ENCODE measurements at places on chromosomes 7 and 10.
A peak's percentile ranks its signal among the peaks of the same experiment; 100 is the strongest.

DNA sequence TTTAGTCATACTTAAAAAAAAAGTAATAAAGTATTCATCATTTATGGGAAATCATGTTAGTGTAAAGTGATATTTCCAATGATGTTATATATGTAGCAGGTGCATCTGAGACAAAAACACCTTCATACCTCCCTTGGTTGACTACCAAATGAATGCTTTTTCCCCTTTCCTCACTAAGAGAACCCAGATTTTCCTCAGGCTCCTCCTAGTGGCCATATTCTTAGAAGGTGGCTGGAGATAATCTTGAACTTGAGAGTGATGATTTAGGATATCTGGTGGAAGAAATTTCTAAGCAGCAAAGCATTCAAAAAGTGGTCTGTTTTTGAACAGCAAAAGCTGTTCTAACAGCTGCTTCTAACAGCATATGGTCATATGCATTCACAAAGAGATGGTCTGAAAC is 16.8 kb upstream of the DNAH11 start:
- no peak for DNase-seq

GRCh38 chr10:35558276-35558675 is 46.9 kb upstream of the GJD4 start:
- DNase-seq = no peak

- no peak for DNase-seq
Measured at GRCh38 chr10:91541481-91541880, 91.4 kb downstream of the PPP1R3C start.

DNA sequence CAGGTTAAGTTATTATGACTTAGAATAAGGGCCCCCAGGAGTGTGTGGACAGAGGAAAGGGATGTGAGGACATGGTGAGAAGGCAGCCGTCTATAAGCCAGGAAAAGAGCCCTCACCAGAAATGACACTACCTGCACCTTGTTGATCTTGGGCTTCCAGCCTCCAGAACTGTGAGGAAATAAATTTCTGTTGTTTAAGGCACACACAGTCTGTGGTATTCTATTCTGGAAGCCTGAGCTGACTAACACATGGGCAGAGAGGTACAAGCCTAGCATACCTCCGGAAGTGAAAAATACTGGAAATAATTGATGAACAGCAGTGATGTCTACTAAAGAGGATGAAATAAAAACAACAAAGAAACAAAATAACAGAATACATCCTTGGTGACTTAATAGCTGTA is 46.1 kb upstream of the GRB10 start:
- DNase-seq = no peak

DNA sequence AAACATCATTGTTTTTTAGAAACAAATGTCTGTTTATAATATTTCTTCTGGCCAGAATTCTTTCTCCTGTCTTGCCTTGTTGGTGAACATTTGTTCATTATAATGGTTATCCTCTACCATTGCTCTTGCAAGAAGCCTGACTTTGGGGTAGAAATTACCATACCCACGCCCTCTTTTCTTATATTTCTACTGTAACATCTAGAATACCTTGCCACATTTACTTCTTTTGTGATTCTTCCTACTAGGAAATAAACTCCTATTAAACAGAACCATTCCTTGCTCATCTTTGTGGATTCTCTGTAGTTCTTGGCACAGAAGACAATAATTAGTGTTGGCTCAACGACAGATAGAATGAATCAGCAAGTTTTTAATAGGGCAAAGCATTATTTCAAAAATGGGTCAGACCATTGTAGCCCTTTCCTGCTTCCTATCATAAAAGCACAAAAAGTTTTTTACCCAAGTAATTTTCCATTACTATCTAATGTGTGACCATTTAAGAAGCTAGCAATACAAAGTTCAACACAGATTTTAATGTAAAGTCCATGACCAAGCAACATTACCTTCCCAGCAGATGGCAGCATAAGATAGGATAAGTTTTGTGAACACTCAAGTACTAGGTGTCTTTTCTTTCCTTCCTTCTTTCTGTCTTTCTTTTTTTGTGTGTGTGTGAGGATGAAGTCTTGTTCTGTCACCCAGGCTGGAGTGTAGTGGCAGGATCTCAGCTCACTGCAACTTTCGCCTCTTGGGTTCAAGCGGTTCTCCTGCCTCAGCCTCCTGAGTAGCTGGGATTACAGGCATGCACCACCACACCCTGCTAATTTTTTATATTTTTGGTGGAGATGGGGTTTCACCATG is 270.4 kb downstream of the HGF start:
- DNase-seq = no peak

GRCh38 chr7:101973130-101973529 is 155.7 kb downstream of the CUX1 start:
- no peak for DNase-seq

GRCh38 chr7:159147687-159148086 is 3.0 kb upstream of the VIPR2 start:
- no peak for DNase-seq

- no peak for DNase-seq
Measured at GRCh38 chr10:129966370-129966888, 2.4 kb upstream of the EBF3 start.

DNA sequence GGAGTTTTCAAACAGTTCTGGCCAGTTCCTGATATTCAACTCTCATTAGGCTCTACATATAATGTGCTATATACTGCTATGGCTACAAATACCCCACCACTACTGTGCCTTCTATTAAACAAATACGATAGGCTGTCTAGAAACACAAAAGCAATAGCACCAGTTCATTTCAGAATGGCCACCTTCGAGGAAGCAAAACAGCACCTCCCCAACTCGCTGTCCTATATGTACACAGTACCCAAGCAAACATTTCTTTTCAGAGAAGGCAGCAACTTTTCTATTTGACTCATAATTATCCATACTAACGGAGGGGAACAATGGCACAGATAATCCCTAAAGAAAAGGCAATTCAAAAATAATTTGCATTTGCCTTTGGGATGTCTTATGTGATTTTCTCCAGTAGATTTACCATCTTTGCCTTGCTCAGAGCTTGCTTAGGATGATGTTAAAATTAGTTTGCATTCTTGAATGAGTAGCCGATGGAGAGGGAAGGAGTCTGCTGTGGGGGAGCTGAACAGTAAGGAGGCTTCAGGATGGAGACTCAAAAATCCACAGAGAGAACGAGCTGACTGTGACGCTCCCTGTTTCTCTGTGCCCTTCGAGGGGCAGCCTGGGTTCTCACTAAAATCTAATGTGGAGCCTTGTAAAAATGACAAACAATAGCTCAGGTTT is 218.7 kb downstream of the FANK1 start:
- DNase-seq = no peak

DNA sequence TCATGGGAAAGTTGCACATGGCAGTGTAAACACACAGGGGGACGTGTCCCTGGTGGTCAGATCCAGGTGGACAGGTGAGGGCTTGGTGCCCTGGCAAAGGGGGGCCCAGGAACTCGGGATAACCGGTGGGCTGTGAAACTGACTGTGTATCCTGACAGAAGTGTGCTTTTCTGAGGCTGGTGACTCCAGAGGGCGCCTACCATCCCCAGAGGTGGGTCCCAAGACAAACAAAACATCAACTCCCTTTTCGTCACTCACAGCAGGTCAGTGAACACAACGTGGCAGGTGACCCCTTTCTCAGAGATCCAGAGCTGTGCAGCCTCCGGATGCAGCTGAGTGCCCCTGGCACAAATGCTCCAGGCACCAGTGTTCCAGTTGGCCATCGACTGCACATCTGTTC is 56.0 kb upstream of the DDC start:
- no peak for DNase-seq

GRCh38 chr7:50151001-50151400 is 58.0 kb upstream of the ZPBP start:
- DNase-seq = no peak

DNA sequence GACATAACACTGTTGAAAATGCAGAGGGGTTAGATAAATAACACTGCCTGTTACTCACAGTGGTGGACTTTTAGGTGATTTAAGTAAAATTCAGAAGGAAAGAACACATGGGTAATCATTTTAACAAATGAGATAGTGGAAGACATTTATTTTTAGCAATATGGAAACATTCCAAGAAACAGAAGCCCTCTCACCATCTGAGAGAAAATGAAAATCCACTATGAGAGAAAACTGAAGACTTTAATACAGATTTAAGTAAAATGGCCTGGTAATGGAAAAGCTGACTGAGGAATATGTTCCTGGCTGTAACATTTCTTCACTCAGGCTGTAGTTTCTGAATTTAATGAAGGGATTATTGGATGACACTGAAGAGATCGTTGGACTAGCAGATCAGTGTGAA is 12.1 kb upstream of the ZNF786 start:
- DNase-seq = no peak

DNA sequence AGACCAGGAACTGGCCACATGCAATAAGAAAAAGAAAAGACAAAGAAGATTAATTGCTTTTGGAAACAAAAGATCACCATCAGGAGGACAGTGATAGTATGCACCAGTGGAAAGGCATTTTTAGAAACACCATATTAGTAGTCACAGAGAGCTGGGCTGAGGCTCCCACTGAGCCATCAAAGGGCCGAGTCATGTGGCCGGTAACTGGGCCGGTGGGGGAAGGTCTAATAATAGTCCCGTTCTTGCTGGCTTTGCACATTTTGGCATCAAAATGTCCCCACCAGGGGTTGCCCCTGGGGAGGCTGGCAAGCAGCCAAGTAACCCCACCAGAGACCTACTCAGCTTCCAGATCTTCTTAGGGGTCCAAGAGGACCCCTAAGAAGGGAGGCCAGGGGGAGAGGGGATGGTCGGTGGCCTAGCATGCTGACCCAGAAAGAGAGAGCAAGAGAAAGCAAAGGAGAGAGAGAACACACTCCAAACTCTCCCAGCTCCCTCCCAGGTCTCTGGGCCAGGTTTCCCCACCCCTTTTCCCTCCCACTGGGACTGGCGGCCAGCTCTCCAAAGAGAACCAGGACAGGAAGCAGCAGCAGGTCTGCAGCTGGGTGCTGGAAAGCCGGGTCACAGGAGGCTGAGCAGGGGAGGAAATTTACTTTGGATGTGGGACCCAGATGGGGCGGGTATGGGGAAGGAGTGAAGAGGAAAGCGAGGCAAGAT is 70.2 kb upstream of the FGFR2 start:
- DNase-seq = peak; percentile 51

DNA sequence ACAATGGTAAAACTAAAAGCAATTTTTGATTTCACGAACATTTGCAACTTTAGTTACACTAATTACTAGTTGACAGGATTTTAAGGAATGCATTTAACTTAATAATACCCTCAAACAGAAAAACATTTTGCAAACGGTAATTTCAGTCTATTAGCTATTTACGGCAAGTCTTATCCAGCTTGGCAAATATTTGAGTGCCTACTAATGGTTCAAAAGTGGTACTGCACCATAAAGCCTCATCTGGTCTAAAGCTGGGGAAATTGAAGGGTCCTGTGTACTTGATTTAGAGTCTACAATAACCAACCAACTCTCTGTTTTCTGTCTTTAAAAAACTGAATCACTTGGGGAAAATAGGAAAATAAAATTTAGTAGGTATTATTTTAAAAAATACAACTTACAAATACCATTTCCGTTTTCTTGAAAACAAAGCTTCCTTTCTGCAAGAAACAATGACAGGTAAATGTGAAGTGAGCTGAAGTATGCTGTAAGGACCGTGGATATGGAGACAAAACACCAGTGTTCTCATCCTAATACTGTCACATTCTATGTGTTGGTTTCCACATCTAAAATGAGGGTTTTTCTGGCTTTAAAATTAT is 142.3 kb downstream of the VPS50 start:
- no peak for DNase-seq

- no peak for DNase-seq
Measured at GRCh38 chr10:107554333-107554732, 389.8 kb upstream of the SORCS1 start.

DNA sequence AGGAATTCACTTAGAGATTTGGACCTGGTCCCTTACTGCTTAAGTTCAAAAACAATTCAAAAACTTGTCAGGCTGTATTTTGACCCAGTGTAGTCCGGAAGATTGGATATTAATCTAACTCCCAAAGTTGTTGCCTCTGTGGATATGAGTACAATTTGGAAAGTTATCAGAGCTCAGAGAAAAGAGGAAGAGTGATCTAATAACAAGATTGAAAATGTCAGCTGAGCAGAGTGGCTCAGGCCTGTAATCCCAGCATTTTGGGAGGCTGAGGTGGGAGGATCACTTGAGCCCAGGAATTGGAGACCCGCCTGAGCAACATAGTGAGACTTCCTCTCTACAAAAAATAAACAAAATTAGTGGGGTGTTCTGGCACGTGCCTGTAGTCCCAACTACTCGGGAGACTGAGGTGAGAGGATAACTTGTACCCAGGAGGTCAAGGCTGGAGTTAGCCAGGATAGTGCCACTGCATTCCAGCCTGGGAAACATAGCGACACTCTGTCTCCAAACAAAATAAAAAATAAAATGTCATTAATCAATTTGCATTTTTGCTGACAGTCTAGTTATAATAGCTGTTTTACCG is 3.2 kb upstream of the ASCC1 start:
- DNase-seq = no peak

DNA sequence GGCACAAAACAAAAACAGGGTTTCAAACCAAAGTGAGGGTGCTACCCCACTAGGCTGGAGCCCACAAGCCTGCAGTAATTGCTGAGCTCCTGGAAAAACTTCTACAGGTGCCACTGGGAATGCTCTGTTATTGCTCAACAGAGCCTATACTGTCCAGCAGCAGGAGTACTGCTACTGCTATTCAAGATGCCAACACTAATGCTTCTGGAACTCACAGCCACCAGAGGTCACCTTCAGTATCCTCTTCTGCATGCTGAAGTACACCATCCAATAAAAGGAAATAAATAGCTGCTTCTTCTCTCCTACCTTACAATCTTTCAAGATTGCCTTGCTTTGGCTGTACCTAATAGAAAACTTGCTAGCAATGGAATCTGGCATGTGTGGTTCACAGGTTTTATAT is 222.0 kb downstream of the LRRN3 start:
- no peak for DNase-seq

- no peak for DNase-seq
Measured at GRCh38 chr7:87564296-87564963, 36.3 kb downstream of the ABCB1 start.

GRCh38 chr10:64726466-64726865 is 1205.3 kb downstream of the REEP3 start:
- DNase-seq = no peak

DNA sequence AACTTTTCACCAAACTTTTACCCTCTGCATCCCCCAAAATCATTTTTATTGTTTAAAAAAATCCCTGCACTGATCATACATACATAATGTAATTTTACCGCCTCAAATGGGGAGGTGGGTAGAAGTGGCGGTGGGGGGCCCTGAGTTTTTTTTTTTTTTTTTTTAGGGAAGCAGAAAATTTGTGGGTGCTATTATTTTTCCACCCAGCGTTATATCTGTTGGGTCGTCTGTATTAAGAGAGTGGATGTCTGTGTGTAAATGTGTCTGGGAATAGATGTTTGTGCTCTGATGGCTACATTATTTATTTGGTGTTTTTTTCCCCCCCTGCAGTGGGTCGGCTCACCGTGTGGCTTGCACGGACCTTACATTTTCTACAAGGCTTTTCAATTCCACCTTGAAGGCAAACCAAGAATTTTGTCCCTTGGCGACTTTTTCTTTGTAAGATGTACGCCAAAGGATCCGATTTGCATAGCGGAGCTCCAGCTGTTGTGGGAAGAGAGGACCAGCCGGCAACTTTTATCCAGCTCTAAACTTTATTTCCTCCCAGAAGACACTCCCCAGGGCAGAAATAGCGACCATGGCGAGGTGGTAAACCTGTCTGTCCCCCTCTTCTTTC is 438 bp downstream of the ARID5B start:
- no peak for DNase-seq

All from posterior cingulate gyrus (tissue), 11 donors.